ENCODE measurements at places on chromosomes 4 and X. TPM values are rescaled to one million over a fixed set of nuclear protein-coding genes. Genes with fewer than 3 reads are reported as not detected.

The TRMT10A gene
- total RNA-seq, result 4.1 TPM

The CYLC1 gene
- total RNA-seq, result not detected

The NLGN3 gene
- 1.3 TPM for total RNA-seq

The TKTL1 gene
- not detected for total RNA-seq

The SHOX gene
- not detected for total RNA-seq

The GNRHR gene
- not detected for total RNA-seq

The CSN1S1 gene
- not detected for total RNA-seq

The DAPP1 gene
- not detected for total RNA-seq

The PLP1 gene
- not detected for total RNA-seq

The ALPK1 gene
- 1.6 TPM for total RNA-seq

The NEXMIF gene
- not detected for total RNA-seq

The ARHGAP36 gene
- not detected for total RNA-seq

The GPR143 gene
- 0.56 TPM for total RNA-seq

Measured in A549 treated with ZK216348 at 1 μM for 4 hours (cell line).